Epithelial cell of esophagus (primary cell): ENCODE measurements at places on chromosomes 4 and X.

- no peak for DNase-seq
Observed at GRCh38 chr4:53713767-53714166, 122.5 kb upstream of the LNX1 start.

GRCh38 chr4:93834249-93835066 is 5.9 kb downstream of the ATOH1 start:
- DNase-seq, result no peak

DNA sequence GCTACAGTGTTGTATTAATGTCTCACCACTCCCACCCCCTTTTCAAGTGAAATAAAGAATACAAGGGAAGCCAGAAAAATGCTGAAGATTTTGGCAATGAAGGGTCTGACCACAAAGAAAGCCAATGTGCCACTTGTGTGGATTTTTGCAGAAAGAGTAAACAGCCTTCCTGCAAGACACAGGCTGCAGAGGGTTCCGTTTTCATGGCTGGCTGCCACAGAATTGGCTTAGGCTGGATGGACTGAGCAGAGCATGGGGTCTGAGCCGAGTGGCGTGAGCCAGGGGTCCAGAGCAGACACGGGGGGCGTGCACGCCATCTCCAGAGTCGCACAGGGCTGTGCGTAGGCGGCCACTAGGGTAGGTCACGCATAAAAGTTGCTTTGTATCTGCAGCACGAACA is 69.2 kb downstream of the MTNR1A start:
- no peak for DNase-seq

DNA sequence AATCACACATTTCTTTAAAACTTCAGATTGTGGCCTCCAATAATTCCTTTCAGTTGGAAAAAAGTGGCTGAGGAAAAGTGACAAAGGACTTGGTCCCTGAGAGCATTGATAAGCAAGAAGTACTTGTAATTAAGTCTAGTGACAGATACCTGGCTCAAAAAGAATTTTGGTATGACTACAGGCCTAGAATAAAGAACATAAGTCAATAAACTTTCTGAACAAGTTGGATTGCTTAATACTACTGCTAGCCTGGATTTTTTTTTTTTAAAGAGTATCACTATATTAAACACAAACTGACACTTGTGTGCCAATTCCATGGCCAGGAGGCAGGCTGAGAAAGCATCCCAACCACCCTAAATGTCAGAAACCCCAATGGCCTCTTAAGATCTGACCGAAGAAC is 49.3 kb upstream of the PDGFC start:
- no peak for DNase-seq

DNA sequence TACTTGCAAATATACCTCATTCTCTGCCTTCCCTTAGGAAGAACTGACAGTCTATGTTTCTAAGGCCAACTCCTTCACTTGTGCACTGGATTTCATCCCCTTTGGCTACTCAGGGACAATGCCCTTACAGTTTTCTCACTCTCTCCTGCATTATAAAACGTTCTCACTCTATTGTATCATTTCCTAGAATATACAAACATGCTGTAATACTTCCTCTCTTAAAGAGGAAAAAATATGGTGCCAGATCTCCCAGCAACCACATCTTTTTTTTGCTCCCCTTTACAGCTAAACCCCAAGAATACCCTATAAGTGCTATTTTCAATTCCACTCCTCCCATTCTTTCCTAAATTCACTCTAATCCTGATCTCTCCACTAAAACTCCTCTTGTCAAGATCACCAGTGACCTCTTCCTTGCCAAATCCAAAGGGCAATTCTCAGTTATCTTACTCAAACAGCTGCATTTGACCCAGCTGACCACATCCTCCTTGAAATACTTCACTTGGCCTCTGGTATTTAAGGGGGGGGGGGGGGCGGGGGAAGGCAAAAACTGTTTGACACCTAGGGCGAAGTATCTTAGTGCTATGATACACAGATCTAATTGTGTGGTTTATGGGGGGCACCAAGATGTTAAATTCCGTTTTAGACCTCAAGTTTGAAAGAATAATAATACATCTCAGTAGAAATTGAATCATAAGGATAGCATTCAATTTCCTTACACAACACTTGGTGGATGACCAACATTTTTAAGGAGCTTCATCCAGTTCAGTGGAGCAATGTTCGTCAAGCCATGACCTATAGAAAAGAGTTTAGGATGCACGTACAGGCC is 1.6 kb downstream of the RCHY1 start:
- DNase-seq, result peak; percentile 26

GRCh38 chrX:16205840-16206239 is 38.6 kb downstream of the MAGEB17 start:
- no peak for DNase-seq

DNA sequence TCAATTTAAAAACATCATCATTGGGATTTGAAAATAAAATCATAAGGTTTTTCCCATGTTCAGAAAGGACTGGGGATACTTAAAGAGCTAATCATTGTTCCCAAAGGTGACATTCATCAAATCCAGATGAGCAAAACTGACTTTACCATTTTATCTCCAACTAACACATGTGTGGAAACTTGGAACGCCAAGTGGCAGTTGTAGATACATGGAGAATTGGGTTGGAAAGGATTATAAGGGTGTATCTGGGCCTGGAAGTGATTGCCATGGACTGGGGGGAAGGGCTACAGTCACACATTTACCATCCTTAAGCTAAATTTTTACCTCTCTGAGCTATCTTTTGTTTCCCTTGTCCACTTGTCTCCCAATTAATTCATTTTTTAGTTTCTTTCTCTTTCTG is 203.4 kb downstream of the SLC39A8 start:
- DNase-seq, result no peak

GRCh38 chrX:142296421-142296820 is 91.3 kb upstream of the MAGEC2 start:
- DNase-seq, result no peak

DNA sequence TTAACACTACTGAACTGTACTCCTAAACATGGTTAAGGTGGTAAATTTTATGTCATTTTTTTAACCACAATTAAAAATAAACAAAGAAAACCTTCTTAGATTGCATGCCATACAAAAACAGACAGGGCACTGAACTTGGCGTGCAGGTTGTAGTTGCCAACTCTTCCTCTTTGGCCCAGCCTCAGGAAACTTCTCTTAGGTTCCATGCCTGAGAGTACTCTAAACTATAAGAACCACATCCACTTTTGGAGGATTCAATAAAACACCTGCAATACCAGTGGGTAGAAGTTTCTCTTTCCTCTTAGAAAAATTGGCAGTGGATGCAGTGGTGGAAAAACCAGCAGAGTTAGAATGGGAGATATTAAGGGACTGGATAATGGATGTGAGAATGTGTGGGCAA is 103.4 kb downstream of the LUZP4 start:
- DNase-seq, result no peak

DNA sequence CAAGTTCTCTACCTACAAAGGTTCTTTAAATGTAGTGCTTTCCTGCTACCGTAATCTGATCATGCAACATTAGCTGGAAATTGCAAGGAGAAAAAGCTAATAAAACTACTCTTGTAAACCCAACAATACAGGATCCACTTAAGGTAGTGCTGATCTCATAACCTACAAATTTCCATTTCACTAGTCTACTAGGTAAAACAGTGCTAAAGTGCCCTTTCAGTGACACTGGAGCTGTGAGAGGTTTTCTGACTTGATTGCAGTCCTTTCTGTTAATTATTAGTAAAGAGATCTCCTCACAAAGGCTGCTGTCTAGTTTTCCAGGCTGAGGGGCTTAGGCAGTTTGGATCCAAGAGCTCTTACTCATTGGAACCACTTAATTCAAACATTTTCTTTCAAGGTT is 1118.7 kb downstream of the SH3BGRL start:
- DNase-seq, result no peak

DNA sequence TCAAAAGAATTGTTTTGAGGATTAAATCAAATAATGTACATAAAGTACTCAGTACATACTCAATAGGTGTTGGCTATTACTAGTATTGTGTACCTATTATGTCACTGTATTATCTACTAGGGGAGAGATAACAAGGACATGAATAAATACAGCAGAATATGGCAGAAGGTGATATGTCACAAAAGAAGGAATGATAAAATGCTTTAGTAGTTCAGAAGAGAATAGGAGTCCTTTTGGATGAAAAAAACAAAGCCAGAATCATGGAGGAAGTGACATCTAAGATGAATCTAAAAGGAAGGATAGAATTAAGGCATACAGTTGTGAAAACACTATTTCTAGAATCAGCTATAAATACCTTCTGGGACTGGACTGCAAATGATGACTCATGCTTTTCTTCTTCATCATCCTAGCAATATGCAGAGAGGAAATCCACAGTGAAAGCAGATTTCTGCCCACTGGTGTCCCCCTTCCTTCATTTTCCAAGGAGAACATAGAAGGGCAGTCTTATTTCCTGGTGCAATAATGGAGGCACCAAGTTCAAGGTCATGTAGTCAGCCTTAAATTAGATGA is 98.7 kb downstream of the GLUD2 start:
- DNase-seq, result no peak

- peak; percentile 38 for DNase-seq
Observed at GRCh38 chrX:102835504-102836146, 101.4 kb upstream of the RAB40AL start.

GRCh38 chr4:173801361-173801760 is 271.3 kb upstream of the HAND2 start:
- DNase-seq, result no peak

DNA sequence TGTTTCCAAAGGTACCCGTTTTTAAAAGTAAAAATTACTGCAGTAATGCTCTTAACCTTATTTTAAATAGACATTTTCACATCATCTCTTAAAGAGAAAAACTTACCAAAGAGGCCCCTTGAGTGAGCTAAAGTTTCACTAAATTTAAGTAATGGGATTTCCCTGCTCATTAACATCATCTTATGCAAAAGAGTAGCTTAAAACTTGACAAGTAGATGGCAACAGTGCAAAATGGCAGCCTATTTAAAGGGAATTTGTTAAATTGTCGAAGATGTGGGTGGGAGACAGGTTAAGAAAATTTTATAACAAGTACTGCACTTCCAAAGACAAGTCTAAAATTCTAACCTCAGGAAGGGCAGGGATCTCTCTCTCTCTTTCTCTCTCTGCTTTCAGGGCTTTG is 271.7 kb upstream of the LDB2 start:
- no peak for DNase-seq

- no peak for DNase-seq
Observed at GRCh38 chr4:27717431-27717755, 856.8 kb downstream of the STIM2 start.
